ENCODE measurements at places on chromosomes 1 and 21. TPM values are rescaled to one million over a fixed set of nuclear protein-coding genes. Genes with fewer than 3 reads are reported as not detected.

- no peaks in the 10 kb centered on the region for H3K27me3 ChIP-seq
- no peaks in the 10 kb centered on the region for H3K36me3 ChIP-seq
- no peaks in the 10 kb centered on the region for H3K4me1 ChIP-seq
- no peak overlapping the region for H3K4me3 ChIP-seq
- H3K27ac ChIP-seq = no peak overlapping the region
- no peak for DNase-seq
Observed at GRCh38 chr1:69504730-69505252, 62.9 kb upstream of the LRRC7 start.

- H3K4me3 ChIP-seq = no peak overlapping the region
- H3K36me3 ChIP-seq = no peaks in the 10 kb centered on the region
- H3K4me1 ChIP-seq = no peaks in the 10 kb centered on the region
- no peaks in the 10 kb centered on the region for H3K27me3 ChIP-seq
Observed at GRCh38 chr1:166193057-166193698, 26.4 kb upstream of the FAM78B start.

DNA sequence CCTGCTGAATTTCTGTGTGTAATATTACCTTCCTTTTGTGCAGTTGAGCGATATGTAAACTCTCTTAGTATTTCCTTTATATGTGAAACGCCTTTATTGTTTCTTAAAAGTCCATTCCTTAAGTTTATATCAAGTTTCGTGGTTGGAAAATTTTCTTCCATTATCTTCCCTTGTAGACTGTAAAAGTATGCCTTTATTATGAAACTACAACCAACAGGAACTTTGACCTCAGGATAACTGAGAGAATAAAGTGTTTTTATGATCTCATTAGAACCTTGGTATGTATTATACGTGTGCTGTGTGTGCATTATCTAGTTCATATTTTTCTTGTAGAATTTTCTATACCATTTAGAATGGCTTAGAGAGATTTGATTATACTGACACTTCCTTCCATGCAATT lies 3.1 kb upstream of the CDC14A start:
- DNase-seq = no peak
- no peak overlapping the region for H3K27ac ChIP-seq
- H3K4me3 ChIP-seq = no peak overlapping the region
- no peaks in the 10 kb centered on the region for H3K36me3 ChIP-seq
- peaks cover 18% of the 10 kb centered on the region for H3K4me1 ChIP-seq

DNA sequence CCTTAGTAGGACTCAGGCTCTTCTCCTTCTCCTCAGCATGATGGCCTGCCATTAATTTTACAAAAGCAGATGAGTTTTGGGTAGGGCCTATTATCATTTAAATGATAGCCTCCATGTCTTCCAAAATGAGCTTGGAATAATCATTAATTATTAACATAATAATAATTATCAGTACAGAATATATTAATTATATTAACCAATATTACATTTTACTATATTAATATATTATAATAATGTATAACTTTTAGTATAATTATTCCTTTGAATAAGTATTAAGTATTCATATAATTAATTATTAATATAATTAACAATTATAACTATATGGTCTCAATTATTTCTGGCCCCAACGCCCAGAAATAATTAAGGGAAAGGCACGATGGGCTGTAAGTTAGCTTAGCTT lies 318.6 kb upstream of the ADGRL4 start:
- no peaks in the 10 kb centered on the region for H3K4me1 ChIP-seq
- no peak overlapping the region for H3K4me3 ChIP-seq
- DNase-seq = no peak
- no peak overlapping the region for H3K27ac ChIP-seq

DNA sequence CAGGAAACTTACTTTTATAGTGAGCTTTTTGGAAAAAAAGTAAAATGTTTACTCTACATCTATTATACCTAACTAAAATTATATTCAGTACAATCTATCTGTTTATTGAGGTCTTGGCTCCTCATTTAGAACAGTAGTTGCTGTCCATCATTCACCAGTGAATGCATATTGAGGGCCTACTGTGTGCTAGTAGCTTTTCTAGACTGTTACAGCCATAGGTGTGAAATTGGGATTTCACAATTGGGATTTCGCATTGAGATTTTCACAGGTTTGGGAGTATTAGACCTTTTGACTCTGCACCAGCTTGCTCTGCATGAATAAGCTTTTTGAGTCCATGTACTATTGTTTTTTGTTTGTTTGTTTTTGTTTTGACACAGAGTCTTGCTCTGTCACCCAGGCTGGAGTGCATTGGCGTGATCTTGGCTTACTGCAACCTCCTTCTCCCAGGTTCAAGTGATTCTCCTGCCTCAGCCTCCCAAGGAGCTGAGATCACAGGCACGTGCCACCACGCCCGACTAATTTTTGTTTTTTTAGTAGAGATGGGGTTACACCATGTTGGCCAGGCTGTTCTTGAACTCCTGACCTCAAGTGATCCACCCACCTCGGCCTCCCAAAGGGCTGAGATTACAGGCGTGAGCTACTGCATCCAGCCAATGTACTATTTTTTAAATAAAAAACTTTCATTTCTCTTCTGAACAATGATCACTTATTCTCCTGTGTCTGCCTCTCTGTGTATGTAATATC lies 47.2 kb upstream of the ERRFI1 start:
- no peaks in the 10 kb centered on the region for H3K27me3 ChIP-seq
- no peak overlapping the region for H3K4me3 ChIP-seq
- no peaks in the 10 kb centered on the region for H3K36me3 ChIP-seq

GRCh38 chr21:42003051-42003461 lies 7.1 kb downstream of the ZBTB21 start:
- H3K27ac ChIP-seq = no peak overlapping the region
- DNase-seq = no peak
- peaks cover 19% of the 10 kb centered on the region for H3K36me3 ChIP-seq
- H3K27me3 ChIP-seq = no peaks in the 10 kb centered on the region
- no peaks in the 10 kb centered on the region for H3K4me1 ChIP-seq

DNA sequence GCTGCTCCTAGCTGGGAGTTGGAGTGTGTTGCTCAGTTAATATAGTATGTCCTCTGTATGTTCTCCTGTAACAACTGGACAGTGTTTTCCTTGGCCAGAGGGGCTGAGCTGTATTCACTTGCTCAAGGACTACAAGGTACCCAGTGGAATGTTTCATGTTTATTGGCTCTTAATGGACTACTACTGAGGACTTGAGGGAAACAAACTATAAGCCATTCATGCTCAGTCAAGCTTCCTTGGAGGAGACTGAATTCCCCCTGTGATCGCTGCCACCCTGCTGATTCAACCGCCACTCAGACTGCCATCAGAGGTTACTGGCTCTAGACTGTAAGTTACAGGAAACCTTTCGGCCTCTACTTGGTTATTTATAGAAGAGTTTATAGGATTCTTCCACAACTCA lies 166.6 kb downstream of the ZC3H11B start:
- no peaks in the 10 kb centered on the region for H3K27me3 ChIP-seq
- no peak for DNase-seq
- H3K36me3 ChIP-seq = no peaks in the 10 kb centered on the region
- no peaks in the 10 kb centered on the region for H3K4me1 ChIP-seq
- no peak overlapping the region for H3K4me3 ChIP-seq

- DNase-seq = peak; percentile 64
- peaks cover 49% of the 10 kb centered on the region for H3K4me1 ChIP-seq
- peak overlapping the region; percentile 70 for H3K4me3 ChIP-seq
Observed at GRCh38 chr1:184973272-184974055, 844 bp downstream of the NIBAN1 start.

DNA sequence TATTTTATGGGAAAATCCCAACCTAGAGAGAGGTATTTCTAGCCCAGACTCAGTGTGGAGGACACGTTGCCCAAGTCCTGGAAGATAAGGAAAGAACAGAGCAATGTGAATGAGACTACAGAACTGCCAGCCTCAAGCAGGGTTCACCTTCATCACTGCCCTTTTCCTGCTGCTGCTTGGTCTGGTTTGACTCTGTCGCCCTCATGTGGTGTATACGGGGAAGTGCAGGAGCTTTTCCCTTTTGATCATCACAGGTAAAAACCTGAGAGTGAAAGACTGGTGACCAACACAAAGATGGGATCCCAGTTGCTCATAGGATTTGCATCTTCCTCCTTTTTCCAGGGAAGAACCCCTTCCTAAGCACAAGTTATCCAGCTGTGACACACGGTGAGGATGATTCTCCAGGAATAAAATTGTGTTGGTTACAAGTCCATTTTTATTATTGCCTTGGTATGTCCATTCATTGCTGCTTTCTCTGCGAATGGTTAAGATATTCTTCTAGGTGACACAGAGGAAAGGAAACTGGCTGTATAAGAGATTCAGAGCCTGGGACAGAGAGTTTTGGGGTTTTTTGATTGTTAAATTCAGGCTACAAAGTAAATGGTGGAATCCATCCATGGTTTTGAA lies 89.5 kb upstream of the CD53 start:
- no peaks in the 10 kb centered on the region for H3K27me3 ChIP-seq
- H3K4me1 ChIP-seq = no peaks in the 10 kb centered on the region
- no peak overlapping the region for H3K4me3 ChIP-seq
- no peak overlapping the region for H3K27ac ChIP-seq

DHRS3 gene
- polyA plus RNA-seq = 37.3 TPM

FCRL5 gene
- polyA plus RNA-seq = 0.13 TPM
